ENCODE measurements at places on chromosomes 12 and 14.

- DNase-seq = no peak
Measured at GRCh38 chr12:109871668-109872314, 8.6 kb downstream of the GLTP start.

- no peak for DNase-seq
Measured at GRCh38 chr14:24064091-24064795, 7.1 kb upstream of the CPNE6 start.

DNA sequence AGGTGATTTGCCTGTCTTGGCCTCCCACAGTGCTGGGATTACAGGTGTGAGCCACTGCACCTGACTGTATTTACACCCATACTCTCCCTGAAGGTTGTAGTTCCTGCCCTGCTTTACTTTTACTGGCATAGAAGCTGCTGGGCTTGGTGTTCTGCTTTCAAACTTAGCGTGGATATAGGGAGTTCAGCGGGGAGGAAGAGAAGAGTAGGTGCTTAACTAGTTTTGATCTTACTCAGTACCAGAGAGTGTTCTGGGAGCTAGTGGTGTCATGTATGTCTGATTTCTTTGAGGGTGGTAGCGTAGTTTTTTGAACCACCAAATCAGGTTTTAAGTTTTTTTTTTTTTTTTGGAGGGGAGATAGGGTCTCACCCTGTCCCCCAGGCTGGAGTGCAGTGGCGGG lies 13.8 kb downstream of the RCOR1 start:
- DNase-seq = no peak

DNA sequence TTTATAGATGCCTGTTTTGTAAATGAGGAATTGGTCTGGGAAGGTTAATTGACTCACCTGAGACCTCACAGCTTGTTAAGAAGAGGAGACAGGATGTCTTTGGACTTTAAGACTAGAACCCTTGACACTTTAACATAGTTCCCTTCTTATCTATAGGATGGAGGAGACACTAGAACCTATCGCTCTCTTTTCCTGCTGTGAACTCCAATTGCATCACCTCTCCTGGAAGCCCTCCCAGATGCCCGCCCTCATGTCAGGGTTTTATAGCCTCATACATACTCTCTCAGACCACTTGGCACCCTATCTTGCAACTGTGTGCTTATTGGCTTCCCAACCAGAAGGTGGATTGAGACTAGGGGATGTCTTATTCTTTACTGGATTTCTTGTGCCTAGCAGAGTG lies 2.5 kb upstream of the CTDSP2 start:
- no peak for DNase-seq

DNA sequence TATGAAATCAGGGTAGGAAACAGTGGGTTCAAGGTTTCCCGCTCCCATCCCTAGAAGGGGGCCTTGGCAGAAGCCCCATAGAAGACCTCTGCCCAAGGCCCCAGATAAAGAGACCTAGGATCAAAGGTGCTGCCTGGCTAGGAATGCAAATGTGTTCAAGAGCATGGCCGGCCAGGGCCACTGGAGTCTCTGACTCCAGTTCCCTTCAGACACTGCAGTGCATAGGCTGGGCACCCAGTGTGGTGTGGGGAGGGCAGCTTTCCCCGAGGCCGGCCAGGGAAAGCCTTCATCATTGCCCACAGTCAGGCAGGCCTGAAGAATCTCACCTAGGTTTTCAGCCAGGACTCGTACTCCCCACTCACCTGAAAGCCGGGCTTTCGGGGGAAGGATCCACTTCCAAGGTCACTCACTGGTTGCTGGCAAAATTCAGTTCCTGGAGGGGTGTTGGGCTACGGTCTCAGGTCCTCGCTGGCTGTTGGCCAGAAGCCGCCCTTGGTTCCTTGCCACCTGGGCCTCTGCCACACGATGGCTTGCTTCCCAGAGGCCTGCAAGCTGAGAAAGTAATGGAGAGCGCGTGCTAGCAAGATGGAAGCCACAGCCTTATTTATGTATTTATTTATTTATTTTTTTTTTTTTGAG lies 9.7 kb upstream of the PEBP1 start:
- no peak for DNase-seq

DNA sequence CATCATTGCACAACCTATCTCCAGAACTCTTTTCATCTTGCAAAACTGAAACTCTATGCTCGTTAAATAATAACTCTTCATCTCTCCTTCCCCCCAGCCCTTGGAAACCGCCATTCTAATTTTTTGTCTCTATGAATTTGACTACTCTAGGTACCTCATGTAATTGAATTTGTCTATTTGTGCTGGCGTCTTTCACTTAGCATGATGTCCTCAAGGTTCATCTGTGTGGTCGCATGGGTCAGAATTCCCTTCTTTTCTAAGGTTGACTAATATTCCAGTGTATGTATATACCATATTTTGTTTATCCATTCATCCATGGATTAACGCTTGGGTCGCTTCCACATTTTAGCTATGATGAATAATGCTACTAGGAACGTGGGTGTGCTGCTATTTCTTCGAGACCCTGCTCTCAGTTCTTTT lies 80.1 kb downstream of the PLXNC1 start:
- no peak for DNase-seq

GRCh38 chr12:124321556-124322270 lies 26.8 kb downstream of the RFLNA start:
- no peak for DNase-seq

- no peak for DNase-seq
Measured at GRCh38 chr14:50772412-50772811, 58.5 kb downstream of the NIN start.

DNA sequence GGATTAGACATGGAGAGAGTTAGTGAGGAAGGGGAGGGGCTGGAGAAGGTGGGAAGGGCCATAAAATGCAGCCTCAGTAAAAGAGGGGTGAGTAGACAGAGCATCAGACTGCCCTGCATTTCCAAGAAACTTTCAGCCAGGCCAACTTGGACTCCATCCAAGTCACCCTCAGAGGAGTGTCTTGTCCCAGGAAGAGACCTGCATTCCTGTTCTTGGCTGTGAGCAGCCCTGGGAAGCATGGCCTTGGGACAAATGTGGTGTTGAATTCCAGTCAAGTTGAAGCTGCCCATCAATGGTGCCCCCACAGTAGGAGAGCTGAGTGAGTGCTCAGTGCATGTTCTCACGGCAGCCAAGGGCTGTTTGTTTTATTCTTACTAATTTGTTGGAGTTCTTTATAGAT lies 35.0 kb upstream of the TUNAR start:
- DNase-seq = no peak

- DNase-seq = no peak
Measured at GRCh38 chr14:63076488-63076887, 31.2 kb upstream of the KCNH5 start.

- no peak for DNase-seq
Measured at GRCh38 chr14:101929096-101929495, 35.3 kb upstream of the DYNC1H1 start.

DNA sequence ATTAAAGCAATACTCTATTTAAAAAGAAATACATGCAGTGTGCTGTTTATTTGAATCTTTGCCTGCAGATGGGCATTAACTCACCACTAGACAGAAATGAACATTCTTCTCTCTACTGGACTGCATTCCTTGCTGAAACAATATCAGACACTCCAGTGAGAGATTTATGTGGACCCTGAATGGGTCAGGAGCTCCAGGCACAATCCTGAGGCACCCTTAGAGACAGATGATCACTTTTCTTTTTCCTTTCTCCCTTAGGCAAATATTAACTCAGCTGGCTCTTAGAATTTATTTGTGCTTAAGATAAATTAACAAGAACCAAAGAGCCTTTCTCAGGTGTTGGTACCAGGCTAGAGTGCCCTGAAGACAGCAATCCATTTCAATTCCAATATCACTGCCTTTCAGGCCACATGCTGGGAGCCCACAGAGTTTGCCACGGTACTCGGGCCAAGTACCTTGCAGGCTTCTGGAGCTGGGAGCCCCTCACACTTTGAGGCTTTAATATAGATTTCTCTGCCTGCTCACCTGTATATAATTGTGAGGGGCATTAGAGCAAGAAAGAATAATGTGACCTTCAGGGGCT lies 173.0 kb downstream of the EMP1 start:
- DNase-seq = no peak

DNA sequence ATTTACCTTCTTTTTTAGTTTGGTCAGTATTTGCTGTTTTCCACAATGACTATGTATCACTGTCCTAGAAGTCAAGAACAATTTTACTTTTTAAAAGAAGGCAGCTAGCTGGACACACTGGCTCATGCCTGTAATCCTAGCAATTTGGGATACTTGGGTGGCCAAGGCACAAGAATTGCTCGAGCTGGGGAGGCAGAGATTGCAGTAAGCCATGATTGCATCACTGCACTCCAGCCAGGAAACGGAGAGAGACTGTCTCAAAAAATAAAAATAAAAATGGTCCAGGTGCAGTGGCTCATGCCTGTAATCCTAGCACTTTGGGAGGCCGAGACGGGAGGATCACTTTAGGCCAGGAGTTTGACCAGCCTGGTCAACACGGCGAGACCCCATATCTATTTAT lies 28.3 kb downstream of the MDM1 start:
- DNase-seq = no peak

GRCh38 chr12:24424889-24425600 lies 475.6 kb upstream of the SOX5 start:
- DNase-seq = no peak

DNA sequence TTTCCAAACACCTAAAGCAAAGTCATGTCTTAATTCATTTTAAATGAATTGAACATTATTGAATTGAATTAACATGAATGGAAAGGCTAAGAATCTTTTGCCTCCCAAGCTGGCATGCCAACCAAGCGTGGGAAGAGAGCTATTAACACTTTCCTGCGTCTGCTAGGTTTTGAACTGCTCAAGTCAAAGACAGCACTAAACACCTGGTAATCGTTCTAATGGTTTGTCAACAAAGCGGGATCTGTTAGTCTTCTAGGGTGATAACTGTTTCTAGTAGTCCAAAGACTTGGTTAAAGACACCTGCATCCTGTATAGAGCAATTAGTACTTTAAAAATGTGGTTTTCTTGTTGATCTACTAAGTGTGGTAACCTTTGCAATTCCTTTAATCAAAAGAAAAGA lies 164.2 kb upstream of the HMGA2 start:
- no peak for DNase-seq

- DNase-seq = no peak
Measured at GRCh38 chr12:84732828-84733340, 179.7 kb downstream of the SLC6A15 start.

DNA sequence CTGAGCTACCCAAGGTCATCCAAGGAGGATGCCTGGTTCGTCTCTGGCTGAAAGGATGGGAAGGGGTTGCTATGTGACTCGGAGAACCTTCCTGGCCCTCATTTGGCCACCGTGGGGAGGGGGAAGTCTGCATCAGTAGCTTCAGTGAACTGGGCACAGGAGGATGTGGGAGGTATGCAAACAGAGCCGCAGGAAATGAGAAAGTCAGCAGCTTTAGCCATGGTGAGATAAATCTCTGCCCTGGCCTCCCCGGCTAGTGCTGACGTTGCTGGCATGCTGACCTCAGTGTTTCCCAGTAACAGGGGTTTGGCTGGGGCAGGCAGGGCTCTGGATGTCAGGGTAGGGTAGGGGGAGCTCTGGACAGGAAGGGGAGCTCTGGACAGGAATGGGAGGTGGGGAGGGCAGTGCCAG lies 2.3 kb upstream of the CEBPE start:
- DNase-seq = no peak

GRCh38 chr12:8987163-8987562 lies 2.2 kb upstream of the KLRG1 start:
- no peak for DNase-seq

DNA sequence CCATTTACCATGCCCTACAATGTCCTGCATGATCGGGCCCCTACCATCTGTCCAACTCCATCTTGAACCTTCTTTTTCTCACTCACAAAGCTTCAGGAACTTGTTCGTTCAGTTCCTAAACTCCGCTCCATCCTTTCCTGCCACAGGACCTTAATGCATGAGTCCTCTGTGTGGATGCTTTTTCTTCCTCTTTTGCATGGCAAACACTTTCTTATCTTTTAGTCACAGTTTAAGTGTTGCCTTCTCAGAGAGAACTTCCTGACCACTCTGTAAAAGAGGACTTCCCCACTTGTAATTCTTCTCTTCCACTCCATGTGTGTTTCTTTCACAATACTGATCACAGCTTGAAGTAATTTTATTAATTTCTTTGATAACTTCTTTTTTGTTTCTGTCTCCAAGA lies 54.4 kb upstream of the ETV6 start:
- no peak for DNase-seq

DNA sequence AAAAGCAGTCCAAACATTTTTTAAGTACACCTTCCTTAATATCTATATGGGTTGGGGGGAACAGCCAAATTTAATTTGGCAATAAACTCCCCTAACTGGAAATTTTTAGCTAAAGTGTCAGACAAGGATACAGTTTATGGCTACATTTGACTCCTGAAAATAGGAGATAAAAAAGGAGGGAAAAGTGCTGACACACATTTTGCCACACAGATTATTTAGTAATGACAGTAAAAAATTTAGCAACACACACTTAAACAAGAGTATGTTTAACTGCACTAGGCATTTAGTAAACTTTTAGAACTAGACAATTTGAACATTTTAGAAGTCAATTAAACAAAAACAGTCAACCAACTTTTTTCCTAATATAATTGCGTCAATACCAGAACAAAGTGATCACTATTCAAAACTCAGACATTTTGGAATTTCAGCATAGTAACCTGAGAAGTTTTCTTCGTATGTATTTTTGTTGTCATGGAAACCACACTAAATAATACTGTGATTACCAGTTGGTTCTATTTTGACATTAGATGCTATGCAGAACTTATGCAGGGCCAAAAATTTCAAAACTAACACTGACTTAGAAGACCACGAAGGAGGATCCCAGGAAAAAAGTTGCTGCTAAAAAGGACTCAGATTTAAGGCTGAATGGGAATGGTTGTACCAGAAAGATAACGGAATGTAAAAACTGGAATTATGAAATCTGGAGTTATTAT lies 13.4 kb downstream of the GMFB start:
- no peak for DNase-seq

GRCh38 chr12:124952295-124952694 lies 36.6 kb downstream of the DHX37 start:
- no peak for DNase-seq

- DNase-seq = no peak
Measured at GRCh38 chr14:81415781-81416180, 15.7 kb upstream of the STON2 start.

DNA sequence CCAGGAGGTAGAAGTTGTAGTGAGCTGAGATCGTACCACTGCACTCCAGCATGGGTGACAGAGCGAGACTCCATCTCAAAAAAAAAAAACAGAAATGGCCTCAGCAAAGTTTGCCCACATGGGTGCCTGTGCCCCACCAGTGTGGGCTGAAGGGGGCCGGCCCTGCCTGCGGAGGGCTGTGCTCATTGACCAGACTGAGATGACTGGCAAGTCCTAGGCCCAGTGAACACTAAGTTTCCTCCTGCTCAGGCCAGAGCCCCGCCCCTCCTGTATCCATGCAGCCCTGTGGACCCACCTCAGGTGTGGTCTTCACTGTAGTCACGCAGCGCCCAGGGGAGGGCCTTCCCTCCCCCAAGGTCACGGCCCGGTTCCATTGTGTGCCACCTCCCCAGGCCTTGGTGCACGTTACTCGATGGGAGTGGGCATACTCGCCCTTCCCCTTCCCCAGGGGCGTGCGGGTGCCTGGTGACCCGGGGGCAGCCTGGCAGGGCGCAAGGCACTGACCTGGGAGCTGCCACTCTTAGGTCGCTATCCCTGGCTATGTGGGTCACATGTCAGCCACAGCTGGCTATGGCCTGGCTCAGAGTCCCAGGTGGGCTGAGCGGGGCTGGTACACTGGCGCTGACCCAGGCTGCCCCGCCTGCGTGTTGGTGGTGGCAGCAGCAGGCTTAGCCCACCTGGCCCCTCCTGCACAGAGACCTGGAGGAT lies 16.1 kb downstream of the INF2 start:
- DNase-seq = no peak

GRCh38 chr12:21428241-21428640 lies 9.2 kb upstream of the PYROXD1 start:
- no peak for DNase-seq
